CD8-positive, alpha-beta memory T cell (primary cell): ENCODE measurements at places on chromosomes 12 and 14. TPM values are rescaled to one million over a fixed set of nuclear protein-coding genes. Genes with fewer than 3 reads are reported as not detected.

- H3K27ac ChIP-seq: no peak overlapping the region
- H3K4me3 ChIP-seq: no peak overlapping the region
- no peaks in the 10 kb centered on the region for H3K36me3 ChIP-seq
- H3K27me3 ChIP-seq: no peaks in the 10 kb centered on the region
- peaks cover 13% of the 10 kb centered on the region for H3K4me1 ChIP-seq
These were observed 67.0 kb downstream of the ARF6 start for GRCh38 chr14:49959822-49960408.

DNA sequence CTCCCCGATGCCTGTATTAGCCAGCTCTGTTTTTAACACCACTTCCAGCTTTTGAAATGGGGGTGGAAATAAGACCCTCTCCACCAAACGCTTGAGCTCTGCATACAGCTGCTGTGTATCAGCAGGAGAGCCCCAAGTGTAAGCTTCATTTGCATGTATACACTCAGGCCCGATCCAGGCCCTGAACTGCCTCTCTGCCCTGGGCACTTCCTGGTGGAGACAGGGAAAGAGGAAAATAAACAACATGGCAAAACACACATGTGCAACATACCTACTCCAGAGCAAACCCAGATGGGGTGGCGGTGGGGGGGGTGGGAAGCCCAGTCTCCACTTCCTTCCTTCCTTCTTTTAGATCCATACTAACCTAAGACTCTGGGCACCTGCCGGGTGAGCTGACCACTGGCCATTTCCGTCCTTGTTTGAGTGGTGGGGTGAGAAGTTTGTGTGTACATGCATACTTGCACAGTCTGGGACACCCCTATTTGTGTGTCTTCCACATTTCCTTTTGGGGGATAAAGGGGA lies 55.3 kb downstream of the RBM19 start:
- no peaks in the 10 kb centered on the region for H3K27me3 ChIP-seq
- no peak overlapping the region for H3K27ac ChIP-seq
- H3K36me3 ChIP-seq: peaks cover 7% of the 10 kb centered on the region
- H3K4me1 ChIP-seq: no peaks in the 10 kb centered on the region

DNA sequence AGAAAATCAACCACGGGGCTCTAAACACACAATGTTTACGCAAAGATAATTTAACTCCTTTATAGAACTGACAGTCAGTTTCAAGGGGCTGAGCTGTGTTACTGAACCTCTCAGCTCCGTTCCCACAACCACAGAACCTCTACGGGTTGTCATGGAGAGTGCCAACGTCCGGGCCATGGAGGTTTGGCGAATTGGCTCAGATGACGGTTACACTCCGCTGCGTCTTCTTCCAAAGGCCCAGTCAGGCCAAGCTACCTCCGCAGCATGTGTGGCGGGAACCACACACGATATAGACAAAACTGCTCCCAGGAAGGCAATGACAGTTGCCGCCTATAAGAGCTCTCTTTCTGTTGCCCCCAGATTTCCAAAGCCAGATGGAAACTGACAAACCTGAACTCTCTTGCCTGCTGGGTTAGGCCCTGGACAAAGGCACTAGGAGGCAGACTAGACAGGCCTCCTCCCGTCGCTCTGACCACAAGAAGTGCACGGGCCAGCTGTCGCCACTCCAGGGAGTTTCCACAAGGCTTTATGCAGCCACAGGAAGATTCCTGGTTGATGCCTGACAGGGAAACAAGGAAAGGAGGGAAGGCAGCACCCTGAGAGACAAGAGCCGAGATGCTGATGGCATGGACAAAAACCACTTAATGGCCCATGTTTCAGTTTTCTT lies 30.3 kb downstream of the CCDC88C start:
- H3K4me1 ChIP-seq: peaks cover 99% of the 10 kb centered on the region
- no peak overlapping the region for H3K4me3 ChIP-seq
- no peaks in the 10 kb centered on the region for H3K27me3 ChIP-seq
- H3K27ac ChIP-seq: no peak overlapping the region
- peak; percentile 42 for DNase-seq

DNA sequence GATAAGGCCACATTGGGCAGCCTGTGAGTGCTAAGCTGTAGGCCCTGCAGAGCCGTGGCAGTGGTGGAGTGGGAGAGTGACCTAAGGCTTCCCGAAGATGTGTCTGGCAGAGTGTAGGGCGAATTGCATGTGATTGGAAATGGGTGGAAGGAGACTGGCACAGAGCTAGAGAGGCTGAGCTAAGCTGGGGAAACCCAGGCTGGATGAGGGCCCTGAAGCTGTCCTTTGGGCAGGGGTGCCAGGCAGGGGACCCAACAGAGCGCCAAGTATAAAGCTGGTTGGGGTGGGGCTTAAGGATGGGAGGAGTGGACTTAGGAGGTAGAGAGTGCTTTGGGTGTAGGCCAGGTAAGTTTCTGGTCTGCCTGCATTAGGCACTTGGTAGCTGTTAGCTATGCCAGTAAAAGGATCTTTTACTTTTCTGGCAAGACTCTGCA lies 47.9 kb downstream of the WDR20 start:
- peaks cover 18% of the 10 kb centered on the region for H3K4me1 ChIP-seq
- H3K4me3 ChIP-seq: no peak overlapping the region
- no peaks in the 10 kb centered on the region for H3K27me3 ChIP-seq
- H3K27ac ChIP-seq: no peak overlapping the region
- no peak for DNase-seq

DNA sequence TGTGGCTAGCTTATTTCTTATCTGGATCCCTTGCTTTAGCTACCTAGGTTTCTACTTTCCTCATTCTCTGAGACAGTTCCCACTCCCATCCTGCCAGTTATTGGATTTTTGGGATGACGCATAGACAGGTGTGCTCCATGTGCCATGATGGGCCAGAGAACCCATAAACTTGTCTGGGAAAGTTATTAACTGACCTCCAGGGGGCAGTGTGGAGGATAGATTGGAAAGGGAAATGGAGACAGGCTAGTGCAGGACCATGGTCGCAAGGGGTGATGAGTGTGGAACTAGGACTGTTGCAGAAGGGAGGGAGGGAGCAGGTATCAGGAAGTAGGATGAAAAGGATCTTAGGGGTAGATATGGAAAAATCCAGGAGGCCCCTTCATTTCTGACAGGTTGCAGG lies 80.3 kb downstream of the ESRRB start:
- H3K4me3 ChIP-seq: no peak overlapping the region
- no peaks in the 10 kb centered on the region for H3K36me3 ChIP-seq
- no peak for DNase-seq
- H3K27me3 ChIP-seq: no peaks in the 10 kb centered on the region
- H3K4me1 ChIP-seq: no peaks in the 10 kb centered on the region

DNA sequence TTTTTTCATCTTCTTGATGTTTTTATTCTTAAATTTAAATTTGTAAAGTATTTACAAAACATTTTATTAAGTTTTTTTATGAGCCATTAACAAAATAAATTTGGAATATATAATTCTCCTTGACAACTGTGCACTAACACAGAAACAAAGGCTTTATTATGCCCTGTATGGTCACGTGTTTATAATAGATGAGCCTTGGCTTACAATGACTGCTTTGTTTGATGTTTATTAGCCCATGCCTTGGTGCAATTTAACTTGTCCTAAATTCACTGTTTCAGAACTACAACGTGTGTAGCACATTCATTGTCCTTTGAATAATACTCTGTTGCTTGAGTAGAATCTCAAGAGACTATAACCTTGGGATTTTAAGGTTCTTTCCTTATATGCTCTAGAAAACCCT lies 59.8 kb downstream of the CNTN1 start:
- no peak for DNase-seq
- no peaks in the 10 kb centered on the region for H3K27me3 ChIP-seq
- no peak overlapping the region for H3K4me3 ChIP-seq

DNA sequence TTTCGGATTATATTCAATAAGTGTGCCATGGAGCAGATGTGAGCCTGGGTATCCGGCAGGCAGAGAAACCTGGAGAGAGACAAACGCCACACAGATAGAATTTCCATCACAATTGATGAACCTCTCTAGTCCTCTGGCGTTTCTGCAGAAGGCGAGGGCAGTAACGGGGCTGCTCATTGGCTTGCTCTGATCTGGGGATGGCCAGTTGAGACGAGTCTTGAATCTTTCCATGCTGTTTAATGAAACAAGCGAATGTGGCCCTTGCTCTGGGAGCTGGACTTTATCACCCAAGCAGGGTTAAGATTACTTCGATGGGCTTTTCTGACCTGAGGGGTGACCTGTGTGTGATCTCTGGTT lies 42.4 kb upstream of the CLMN start:
- DNase-seq: no peak
- H3K4me1 ChIP-seq: no peaks in the 10 kb centered on the region
- peaks cover 4% of the 10 kb centered on the region for H3K27me3 ChIP-seq
- no peaks in the 10 kb centered on the region for H3K36me3 ChIP-seq
- H3K4me3 ChIP-seq: no peak overlapping the region

GRCh38 chr12:98371419-98371818 lies 144.0 kb upstream of the TMPO start:
- no peaks in the 10 kb centered on the region for H3K27me3 ChIP-seq
- peaks cover 6% of the 10 kb centered on the region for H3K4me1 ChIP-seq
- H3K36me3 ChIP-seq: no peaks in the 10 kb centered on the region
- no peak overlapping the region for H3K27ac ChIP-seq
- no peak overlapping the region for H3K4me3 ChIP-seq

DNA sequence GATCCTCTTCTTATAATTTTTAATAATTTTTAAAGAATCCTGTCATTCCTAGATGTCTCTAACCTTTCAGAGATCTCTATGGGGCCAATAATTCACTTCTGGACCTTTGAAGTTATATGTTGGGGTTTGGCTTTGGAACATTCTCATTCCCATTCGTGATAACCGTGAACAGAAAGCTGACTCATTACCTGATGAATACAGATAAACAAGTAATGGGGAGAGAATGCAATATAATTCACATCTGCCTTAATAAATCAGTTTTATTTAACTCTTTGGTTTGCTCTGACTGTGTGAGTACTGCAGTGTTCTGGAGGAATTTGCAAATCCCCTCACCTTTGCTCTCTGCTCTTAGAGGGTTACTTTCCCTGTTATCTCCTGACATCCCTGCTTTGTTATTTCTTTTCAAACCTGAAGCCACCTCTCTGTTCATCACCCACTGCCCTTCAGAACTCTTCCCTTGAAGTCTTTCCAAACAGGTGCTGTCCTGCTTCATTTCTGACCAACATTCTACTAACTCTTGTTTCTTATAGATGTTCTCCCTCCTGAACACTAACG lies 79.6 kb upstream of the SLC38A2 start:
- H3K27me3 ChIP-seq: no peaks in the 10 kb centered on the region
- H3K36me3 ChIP-seq: no peaks in the 10 kb centered on the region
- H3K4me3 ChIP-seq: no peak overlapping the region
- H3K4me1 ChIP-seq: peaks cover 35% of the 10 kb centered on the region
- no peak overlapping the region for H3K27ac ChIP-seq
- DNase-seq: no peak

DNA sequence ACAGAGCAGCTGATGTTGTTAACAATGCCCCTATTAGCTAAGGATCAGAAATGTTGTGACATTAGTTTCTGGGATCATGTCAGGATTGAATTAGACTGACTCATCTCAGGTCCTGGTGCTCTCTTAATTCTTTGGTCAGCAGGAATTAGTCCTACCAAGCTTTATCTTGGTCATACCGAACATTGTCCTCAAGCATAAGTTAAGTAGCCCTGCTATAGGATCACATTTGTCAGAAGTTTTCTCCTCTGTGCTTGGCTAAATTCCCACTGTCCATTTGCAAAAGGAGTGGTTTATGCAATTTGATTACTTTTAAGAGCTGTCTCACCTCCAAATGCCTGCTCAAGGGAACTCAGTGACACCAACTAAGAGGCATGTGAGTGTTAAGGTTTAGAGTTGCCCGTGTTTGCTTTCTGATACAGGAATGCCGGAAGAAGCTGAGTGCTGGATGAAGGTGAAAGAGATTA lies 48.4 kb upstream of the IFNG-AS1 start:
- no peak overlapping the region for H3K4me3 ChIP-seq
- H3K36me3 ChIP-seq: no peaks in the 10 kb centered on the region
- H3K27me3 ChIP-seq: no peaks in the 10 kb centered on the region
- H3K4me1 ChIP-seq: no peaks in the 10 kb centered on the region
- no peak overlapping the region for H3K27ac ChIP-seq
- no peak for DNase-seq

DNA sequence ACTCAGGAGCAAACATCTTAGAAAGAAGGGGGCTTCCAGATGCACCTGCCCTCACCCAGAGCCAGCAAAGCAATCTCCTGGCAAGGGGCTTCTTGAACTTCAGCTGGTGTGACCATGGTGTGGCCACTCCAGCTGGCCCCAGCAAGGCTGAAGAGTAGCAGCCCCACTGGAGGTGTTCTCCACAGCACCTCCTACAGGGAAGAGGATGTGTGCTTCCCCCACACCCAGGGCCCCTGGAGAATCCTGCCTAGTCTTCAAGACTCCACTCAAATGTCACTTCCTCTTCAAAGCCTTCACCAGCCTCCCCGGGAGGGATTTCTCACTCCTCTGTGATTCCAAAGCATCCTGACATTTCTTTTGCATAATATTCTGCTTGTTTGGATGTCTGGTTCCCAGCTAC lies 8.5 kb downstream of the RAB15 start:
- no peaks in the 10 kb centered on the region for H3K27me3 ChIP-seq
- H3K4me3 ChIP-seq: no peak overlapping the region
- H3K36me3 ChIP-seq: no peaks in the 10 kb centered on the region
- no peak for DNase-seq
- H3K27ac ChIP-seq: no peak overlapping the region
- no peaks in the 10 kb centered on the region for H3K4me1 ChIP-seq

DNA sequence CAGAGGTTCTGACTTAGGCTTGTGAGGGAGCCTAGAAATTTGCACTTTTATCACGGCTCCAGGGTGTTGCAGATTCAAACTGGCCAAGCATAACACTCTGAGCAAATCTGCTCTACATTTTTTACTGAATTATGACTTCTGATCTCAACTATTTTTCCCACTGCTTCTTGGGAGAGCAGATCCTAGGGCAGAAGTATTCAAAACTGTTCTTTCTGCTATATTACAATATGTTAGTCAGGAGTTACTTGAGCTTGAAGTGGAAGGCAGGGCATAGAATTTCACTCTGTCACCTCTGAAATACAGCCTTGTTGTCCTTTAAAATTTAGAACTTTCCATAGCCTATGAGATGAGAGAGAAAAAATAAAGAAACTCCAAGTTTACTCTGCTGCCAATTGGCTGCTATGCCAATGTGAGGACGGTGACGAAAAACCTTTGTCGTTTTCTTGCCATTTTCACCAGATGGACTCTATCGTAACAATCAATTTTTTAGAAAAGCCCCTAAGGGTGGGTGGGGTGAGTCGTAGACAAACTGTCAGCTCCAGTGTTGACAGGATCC lies 16.4 kb upstream of the KERA start:
- H3K4me3 ChIP-seq: no peak overlapping the region
- no peaks in the 10 kb centered on the region for H3K4me1 ChIP-seq
- no peaks in the 10 kb centered on the region for H3K36me3 ChIP-seq
- DNase-seq: no peak
- H3K27me3 ChIP-seq: no peaks in the 10 kb centered on the region

The RHEBL1 gene
- total RNA-seq: 10.2 TPM

The TAS2R50 gene
- total RNA-seq: 0.22 TPM

The FGD4 gene
- 1.4 TPM for total RNA-seq
